ENCODE measurements at places on chromosomes 1 and 21. TPM values are rescaled to one million over a fixed set of nuclear protein-coding genes. Genes with fewer than 3 reads are reported as not detected.

The EPHA10 gene
- 2.2 TPM for total RNA-seq

DNA sequence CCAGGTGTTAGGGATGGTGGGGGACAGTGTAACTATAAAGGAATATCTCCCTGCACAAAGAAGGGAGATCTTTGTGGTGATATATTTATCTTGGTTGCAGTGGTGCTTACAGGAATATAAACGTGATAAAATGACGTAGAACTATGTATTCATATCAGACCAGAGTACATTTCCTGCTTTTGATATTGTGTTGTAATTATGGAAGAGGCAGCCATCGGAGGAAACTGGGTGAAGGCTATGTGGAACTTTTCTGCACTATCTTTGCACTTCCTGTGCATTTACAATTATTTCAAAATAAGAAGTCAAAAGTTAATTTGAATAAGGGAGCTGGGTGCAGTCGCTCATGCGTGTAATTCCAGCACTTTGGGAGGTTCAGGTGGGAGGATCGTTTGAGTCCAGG, 37.6 kb downstream of the NDUFS5 start:
- DNase-seq = no peak

DNA sequence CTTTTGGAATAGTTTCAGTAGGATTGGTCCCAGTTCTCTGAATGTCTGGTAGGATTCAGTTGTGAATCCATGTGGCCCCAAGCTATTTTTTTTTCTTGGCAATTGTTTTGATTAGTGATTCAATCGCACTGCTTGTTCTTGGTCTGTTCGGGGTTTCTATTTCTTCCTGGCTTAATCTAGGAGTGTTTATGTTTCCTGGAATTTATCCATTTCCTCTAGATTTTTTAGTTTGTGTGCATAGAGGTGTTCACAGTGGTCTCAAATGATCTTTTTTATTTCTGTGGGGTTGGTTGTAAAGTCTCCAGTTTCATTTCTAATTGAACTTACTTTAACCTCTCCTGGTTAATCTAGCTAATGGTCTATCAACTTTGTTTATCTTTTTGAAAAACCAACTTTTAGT, 117.6 kb downstream of the NME7 start:
- DNase-seq = no peak

The ACTL8 gene
- 0.55 TPM for total RNA-seq

- DNase-seq = no peak
Observed at GRCh38 chr1:198902655-198903054, 263.8 kb downstream of the PTPRC start.
